Omental fat pad (tissue), 4 donors: ENCODE measurements at places on chromosomes 6 and 20. TPM values are rescaled to one million over a fixed set of nuclear protein-coding genes. Genes with fewer than 3 reads are reported as not detected.

DNA sequence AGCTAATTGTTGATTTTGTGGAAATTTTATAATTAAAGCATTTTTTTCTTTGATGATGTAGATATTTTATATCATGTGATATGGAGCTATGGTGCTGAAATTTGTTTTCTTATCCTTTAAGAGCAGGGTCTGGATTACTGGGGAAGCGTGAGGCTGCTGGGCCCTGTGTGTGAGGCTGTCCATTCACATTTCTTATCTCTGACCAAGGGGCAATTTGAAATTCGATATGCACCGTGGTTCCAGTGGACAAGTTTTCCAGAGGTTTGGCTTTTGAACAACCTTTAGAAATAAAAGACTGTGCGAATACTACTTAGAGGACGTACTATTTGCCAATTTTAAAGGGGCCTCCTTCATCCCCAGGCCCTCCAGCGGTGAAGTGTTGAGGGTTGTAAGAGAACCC lies 3.7 kb downstream of the ERMARD start:
- no peak for DNase-seq

DNA sequence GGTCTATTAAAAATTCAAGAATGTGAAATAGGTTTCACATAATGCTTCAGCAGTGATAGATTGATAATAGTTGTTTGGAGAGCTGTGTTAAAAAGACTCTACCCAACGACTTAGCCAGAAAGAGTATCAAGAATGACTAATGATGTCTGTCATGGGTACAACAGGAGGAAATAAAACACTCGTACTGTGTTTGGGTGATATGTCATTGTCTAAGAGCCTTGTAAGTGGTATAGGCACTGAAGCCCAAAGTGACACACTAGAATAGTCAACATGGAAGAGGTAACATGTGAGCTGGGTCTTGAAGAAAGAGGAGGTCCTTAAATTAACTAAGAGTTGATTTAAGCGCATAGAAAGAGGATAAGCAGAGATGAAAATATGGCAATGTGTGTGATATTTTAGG lies 471.8 kb upstream of the MAN1A1 start:
- no peak for DNase-seq

GRCh38 chr20:50273601-50274491 lies 83.2 kb downstream of the CEBPB start:
- no peak for DNase-seq

DNA sequence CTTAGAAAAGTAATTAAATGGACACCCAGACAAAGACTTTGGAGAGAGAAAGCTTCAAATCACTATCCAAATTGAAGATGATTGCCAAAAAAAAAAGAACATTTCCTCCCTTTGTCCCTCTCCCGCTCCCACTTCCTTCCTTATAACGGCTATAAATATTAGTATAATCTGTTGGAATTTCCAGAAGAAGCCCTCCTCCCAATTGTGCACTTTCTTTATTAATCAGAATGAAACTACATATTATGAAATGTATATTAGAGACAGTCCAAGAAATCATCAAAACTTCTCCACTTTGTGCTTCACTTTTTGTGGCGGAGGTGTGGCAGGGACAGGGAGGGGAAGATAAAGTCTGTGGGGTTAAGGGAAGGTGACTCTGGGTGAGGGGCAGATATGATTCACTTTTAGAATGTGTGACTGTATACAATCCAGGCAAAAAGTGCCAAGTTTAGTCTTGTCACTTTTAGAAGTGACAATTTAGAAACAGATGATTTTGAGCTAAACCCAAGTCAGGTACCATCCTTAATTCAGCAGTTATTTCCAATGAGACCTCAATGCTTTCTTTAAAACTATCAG lies 195.0 kb upstream of the MARCKS start:
- no peak for DNase-seq

DNA sequence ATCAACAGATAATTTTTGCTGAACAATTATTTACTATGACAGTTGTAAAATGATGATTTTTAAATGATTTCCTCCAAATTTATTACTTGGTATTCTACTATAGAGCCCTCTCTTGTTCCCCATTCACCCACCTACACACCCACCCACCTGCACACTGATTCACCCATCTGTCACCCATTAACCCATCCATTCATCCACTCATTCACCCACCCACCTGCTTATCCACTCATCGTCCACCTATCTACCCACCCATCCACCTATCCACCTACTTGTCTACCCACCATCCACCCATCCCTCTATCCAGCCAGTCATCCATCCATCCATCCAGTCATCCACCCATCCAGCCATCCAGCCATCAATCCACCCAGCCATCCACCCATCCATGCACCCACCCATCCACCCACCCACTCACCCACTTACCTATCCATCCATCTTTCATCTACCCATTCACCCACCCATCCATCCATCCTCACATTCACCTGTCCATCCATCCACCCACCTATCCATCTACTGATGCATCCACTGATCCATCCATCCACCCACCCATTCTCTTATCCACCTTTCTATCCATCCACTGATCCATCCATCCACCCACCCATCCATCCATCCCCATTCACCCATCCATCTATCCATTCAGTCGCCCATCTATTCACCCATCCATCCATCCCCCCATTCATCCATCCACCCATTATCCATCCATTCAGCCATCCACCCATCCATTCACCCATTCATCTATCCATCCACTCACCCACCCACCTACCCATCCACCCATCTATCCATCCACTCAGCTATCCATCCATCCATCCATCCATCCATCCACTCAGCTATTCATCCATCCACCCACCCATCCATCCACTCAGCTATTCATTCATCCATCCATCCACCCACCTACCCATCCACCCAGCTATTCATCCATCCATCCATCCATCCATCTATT lies 72.0 kb downstream of the SYNJ2 start:
- DNase-seq: no peak

DNA sequence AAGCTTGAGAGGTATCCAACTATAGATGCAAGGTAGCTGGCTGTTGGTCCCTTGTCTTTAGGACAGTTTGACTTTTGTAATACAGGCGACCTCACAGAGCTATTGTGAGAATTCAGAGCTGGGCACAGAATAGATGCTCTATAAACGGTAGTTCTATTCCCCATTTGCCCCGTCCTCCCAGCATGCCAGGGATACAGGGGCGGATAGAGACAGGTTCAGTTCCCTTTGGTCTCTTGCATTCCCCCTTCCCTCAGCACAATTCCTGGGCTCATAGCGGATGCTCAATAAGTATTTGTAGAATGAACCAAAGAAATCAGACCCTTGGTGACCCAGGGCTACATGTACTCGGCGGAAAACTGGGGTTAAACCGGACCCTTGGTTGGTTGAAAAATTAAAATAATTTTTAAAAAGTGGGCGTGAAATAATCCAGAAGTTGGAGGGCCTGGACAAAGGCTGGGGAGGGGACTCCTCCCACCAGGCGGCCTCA lies 707 bp upstream of the TOP1 start:
- DNase-seq: no peak

DNA sequence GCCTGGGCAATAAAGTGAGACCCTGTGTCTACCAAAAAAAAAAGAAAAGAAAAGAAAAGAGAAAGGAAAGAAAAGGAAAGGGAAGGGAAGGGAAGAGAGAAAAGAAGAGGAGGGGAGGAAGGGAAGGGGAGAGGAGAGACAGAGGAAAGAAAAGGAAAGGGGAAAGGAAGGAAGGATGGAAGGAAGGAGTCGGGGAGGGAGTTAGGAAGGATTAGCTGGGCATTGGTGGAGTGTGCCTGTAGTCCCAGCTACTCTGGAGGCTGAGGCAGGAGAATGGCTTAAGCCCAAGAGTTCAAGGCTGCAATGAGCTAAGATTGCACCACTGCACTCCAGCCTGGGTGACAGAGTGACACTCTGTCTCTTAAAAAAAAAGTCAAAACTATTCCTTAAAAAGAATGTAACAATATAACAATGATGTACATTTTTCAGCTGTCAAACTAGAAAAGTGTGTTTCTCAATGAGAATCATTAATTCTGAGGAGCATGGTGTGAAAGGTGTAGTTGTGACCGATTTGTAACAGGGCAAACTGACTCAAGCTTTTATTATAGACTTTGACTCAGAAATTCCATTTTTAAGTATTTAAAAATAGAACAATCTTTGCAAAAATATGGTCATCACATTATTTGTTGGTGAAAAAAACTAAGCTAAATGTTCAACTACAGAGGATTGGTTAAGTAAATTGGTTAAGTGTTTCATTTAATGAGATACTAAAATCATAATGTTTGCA lies 14.7 kb downstream of the SNRPB start:
- DNase-seq: no peak

GRCh38 chr6:159953091-159953601 lies 15.7 kb upstream of the IGF2R start:
- DNase-seq: no peak

DNA sequence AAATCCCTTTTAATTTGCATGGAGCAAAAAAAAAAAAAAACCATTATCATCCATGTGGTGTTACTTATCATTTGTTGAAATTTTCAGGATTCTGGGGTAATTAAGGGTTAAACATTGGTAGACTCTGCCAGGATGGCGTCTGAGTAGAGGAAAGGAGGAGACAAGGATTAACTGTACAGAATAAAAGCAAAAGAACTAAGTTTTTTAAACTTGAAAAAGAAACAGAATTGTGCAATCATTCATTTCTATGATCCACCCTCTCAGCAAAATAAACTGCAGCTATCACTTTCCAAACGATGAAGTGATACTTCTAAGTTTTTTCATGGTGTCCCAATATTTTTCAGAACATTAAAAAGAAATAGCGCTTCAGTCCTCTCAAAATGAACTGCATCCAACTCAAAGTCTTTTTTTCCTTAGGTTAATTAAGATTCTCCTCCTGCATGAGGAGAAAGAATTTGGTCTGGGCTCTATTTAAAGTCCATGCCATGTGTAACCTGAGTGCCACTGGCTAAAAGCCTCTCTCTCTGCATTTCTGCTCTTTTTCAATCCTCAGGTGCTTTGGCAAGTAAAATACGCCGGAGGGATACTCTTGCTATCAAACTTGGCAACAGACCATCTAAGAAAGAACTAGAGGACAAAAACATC lies 69.5 kb upstream of the LTV1 start:
- no peak for DNase-seq

Gene RALGAPA2
- 73.4 TPM for total RNA-seq

DNA sequence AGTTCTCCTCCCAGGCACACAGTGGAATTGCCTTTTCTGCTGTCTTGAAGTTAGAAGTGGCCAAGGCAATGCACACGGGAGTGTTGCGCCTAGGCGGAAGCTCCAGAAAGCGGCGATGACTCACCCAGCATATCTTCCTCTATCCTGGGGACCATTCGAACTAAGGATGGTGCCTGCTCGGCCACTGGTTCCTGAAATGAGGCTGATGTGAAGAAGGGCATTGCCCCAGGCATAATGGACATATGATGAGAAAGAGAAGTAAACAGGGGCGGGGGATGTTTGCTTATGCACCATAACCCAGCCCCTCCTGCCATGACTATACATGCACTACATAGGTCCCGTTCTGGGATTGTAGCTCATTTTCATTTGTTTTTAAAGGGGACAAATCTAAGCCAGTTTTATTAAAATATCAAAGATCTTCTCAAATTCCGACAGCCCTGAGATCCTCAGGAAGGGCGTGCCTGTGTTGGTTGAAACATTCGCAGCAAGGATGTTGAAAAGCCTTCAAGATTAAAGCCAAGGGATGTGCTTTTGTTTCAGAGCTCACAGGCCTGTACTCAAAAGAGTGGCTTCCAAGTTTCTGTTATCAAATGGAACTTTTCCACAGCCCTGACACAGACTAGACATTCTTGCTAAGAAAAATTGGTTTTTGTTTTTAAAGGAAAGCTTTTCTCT lies 218.5 kb downstream of the LY86 start:
- DNase-seq: no peak

GRCh38 chr6:31821301-31822035 lies 6.1 kb upstream of the HSPA1B start:
- DNase-seq: peak; percentile 78

Gene OPRM1
- total RNA-seq: not detected

DNA sequence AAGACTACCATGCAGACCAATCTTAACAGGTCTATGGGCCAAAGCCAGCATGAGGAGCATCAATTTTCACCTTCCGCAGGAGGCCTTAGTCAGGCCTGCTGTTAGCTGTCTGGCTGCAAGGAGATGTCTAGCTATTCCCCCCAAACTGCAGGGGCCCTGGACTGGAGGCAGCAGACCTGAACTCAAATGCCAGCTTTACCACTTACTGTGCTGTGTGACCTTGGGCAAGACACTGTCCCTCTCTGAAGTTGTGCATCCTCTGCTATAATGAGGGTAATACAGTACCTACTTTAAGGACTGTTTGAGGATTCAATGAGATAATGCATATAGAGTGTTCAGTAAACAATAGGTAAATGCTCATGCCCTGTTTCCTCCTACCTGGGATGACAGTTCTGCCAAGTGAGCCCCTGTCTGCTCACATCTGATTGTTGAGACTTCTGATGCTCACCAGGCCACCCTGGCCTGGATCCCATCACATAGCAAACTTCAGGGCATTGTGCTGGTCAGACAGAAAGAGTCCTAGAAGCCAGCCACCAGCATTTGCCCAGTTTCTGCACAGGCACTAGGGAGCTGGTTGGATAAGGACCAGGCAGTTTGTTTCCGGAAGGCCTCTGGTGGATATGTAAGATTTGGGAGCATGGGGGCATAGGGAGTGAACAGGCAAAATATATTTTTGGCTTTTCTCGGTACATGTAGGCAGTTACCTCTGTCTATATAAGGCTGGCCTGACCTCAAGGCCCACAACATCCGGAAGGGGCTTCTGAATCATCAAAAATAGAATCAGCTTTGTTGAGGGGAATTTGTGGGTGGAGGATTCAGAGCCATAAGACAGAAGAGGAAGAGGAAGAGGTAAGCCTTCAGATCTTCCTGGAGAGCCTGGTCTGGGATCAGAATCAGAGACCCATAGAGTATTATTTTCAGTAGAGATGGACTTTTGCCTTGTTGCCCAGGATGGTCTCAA lies 2.3 kb upstream of the OCSTAMP start:
- DNase-seq: no peak

DNA sequence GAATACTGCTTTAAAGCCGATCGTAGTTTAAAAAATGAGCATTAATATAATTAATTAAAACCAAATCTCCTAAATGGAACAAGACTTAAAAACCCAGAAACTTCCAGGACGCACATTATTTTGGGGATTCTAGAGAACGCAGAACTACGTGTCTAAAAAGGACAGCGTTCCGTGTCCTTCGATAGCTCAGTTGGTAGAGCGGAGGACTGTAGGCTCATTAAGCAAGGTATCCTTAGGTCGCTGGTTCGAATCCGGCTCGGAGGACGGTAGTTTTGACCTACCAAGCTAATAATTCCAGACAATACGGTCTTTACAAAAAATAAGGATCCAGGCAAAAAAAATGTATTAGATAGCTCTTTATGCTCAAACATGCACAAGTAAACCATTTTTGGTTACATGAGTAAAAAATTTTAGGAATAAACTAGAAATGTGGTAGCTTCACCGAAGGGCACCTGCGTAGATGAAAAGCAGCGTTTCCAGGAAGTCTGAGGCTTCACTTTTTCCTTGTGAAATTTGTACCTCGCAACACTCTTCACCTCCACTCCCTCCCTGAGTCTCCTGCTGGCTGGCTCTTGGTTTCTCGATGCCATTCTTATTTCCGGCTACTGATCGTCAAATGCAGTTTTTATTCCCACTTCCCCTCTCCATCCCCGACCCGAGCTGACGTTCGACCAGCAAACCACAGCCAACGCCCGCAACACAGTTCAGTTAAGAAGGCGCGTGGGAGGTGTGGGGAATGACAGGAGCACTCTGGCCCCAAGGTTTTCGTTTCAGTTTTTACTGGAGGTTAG lies 19.6 kb upstream of the ABT1 start:
- no peak for DNase-seq

Gene YTHDF1
- 49.6 TPM for total RNA-seq
